ENCODE measurements at places on chromosomes 12 and 14.

DNA sequence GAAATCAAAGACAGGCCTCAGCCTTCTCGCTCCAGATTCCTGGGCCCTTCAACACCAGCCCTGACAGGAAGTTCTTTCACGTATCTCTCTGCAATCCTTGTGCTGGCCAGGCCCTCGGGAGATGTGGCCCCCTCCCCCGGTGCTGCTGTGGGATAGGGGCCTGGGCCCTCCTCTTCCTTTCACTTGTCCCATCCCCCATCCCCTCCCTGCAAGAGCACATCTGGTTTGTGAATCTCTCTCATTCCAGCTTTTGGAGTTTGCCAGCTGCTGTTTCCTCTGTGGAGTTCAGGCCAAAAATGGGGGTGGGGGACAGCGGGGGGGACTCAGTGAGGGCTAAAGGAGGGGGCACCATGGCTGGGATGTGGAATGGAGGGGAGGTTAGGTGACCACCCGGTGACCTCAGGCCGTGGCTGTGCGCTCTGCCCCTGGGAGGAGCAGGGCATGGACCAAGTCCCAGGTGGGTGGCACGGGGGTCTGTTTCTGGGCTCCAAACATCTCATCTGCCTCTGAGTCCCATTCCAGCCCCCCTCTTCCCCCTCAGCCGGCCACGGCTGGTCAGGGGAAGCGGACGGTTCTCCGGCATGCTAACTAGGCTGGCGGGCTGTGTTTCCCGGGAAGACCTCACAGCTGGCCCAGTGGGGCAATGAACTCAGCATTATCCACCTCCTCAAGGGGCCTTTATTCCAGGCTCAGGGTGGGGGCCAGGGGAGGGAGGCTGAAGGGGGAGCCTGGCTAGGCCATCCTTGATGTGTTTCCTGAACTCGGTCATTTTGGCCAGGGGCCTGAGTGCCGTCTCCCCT lies 7.4 kb downstream of the LRP1 start:
- DNase-seq: no peak

DNA sequence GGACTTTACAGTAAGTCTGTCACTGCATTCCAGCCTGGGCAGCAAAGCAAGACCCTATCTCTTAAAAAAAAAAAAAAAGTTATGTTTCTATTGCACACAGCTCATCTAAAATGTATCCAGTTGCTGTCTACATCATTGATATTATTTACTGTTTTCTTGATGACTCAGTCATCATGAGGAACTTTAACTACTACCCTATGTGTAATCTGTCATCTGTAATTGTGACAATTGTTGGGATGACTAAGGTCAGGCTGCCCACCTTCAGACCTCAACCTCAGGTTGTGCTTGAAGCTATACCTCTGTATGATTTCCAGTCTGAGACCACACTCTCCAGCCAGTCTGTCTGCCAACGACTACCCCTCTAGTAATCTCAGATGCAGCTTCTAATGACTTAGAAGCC lies 15.3 kb downstream of the PPP1R13B start:
- DNase-seq: no peak

DNA sequence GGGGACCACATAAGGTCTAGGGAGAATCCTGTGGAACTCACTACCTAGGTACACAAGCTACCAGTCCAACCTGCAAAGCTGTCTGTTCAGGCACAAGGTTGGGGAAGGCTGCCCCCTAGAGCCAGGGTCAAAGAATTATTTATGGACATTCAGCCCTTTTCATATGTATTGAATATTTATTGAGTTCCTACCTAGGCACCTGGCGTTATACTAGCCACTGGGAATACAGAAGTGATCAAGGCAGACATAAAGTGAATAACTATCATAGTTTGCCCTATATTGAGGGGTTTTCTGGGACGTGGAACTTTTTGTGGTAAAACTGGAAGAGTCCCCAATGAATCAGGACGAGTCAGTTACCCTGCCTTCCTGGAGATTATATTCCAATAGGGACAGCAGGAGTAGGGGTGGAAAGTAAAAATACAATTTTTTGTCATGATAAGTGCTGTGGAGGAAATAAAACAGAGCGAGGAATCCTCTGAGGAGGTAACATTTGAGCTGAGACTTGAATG lies 5.8 kb upstream of the SLC48A1 start:
- DNase-seq: no peak

DNA sequence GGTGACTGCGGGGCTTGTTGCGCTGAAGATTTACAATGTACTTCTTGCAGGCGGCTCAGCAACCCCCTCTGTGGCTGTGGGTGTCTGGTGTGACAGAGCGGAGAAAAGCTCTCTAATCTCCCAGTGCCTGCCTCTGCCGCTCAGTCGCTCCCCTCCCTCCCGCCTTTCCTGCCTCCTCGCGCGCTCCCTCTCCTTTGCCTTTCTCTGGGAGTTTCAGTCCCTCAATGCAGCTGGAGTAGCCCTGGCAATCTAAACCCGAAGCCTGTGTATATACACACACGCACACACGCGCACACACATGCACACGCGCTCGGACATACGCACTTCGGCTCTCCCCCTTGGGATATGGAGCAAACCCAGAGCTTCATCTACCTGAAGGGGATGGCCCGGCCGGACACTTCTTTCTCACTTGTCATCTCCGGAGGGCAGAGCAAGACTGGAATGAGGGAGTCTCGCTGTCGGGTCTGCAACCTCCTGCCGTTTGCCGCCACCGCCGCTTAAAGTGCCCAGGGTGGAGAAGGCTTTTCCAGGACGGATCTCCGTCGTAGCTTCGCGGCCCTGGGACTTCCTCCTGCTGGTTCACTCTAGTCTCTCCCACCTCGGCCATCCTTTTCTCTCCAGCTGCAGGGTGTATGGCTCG lies 599 bp upstream of the TRHDE start:
- no peak for DNase-seq
